ENCODE measurements at places on chromosomes 11 and 22. TPM values are rescaled to one million over a fixed set of nuclear protein-coding genes. Genes with fewer than 3 reads are reported as not detected.
A peak's percentile ranks its signal among the peaks of the same experiment; 100 is the strongest.

The NEFH gene
- not detected for total RNA-seq

The OR2AG1 gene
- not detected for total RNA-seq

DNA sequence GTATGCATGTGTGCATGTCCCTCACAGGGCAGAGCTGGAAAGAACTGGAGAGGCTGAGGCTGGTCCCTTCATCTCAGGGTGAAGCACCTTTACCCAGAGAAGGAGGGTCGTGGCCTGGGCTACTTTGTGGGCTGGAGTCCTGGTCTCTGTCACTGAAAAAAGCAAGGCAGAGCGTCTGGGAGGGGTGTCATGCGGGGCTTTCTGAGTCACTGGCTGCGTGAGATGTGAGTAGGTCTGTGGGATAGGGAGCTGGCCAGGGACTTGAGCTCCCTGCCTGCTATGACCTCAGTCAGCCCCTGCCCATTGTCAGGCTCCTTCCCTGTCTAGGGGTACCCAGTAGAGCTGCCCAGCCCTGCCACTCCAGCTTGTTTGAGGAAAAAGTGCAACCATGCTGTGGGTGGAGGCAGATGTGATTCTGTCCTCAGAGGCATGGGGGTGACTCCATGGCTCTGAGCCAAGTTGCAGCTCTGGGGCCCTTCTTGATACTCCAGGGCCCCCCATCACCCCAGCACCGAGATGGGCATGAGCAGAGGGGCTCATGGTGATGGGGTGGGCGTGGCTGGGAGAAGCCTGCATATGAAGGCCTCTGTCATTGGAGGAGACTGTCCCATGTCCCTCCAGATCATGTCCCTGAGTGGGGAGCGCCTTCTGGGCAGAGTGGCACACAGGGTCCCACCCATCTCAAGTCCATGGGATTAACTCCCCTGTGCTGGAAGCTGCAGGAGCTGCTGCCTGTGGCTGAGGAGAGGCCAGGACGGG, 27.8 kb downstream of the KCNQ1 start:
- no peak for DNase-seq

DNA sequence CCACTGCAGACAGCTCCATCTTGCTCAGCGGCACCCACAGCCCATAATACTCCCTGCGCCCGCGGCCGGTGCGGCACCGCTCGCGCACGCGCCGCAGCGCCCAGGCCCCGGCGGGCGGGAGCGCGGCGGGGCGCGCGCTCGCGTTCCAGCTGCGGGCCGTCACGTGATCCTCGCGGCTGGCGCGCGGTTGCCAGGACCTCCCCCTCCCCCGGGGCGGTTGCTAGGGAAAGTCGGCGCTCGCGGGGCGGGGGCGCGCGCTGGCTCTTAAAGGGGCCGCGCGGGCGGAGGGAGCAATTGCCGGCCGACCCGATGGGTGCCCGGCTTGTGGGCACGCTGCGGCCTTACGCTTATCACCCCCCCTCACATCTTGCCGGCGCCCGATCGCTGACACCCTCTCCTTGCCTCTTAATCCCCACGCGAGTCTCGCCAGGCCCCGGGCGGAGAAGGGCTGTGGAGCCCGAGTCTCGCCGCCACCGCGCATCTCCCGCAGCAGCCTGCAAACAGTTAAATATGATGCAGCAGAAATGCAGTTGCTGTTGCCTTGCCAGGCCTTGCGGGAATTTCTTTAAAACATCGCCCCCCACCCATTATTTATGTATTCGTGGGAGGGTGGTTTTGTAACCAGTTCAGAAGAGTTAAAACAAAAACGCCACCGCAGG, at the start of gene CBX6:
CBX6 (minus strand) TSS at position 45 of the 659 bp plus-strand sequence; CDS start at position 19, 26 bp downstream.
- DNase-seq, result peak; percentile 100

DNA sequence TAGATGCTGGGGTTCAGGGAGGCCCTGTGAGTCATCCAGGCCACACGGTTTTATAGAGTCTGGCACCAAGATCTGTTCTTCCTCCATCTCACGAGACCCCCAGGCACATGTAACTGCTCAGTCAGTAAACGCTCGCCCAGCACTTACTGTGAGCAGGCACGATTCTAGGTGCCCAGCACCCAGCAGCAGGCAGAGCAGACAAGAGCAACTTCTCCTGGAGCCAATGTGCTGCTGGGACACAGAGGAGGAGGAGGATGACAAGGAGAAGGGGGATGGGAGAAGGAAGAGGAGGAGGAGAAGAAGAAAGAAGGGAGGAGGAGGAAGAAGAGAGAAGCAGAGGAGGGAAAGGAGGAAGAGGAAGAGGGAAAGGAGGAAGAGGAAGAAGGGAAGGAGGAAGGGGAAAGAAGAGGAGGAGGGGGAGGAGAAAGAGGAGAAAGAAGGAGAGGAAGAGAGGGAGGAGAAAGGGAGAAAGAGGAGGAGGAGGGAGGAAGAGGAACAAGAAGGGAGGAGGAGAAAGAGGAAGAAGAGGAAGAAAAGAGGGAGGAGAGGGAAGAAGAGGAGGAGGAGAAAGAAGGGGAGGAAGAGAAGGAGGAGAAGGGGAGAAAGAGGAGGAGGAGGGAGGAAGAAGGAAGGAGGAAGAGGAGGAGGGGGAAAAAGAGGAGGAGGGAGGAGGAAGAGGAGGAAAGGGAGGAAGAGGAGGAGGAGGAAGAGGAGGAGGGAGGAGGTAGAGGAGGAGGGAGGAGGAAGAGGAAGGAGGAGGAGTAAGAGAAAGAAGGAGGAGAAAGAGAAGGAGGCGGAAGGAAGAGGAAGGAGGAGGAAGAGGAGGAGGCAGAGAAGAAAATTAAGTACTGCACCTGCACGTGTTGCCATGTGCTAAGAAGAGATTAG, 77.6 kb upstream of the RTL6 start:
- no peak for DNase-seq

GRCh38 chr11:116193321-116194131, 579.3 kb downstream of the BUD13 start:
- DNase-seq, result peak; percentile 89

DNA sequence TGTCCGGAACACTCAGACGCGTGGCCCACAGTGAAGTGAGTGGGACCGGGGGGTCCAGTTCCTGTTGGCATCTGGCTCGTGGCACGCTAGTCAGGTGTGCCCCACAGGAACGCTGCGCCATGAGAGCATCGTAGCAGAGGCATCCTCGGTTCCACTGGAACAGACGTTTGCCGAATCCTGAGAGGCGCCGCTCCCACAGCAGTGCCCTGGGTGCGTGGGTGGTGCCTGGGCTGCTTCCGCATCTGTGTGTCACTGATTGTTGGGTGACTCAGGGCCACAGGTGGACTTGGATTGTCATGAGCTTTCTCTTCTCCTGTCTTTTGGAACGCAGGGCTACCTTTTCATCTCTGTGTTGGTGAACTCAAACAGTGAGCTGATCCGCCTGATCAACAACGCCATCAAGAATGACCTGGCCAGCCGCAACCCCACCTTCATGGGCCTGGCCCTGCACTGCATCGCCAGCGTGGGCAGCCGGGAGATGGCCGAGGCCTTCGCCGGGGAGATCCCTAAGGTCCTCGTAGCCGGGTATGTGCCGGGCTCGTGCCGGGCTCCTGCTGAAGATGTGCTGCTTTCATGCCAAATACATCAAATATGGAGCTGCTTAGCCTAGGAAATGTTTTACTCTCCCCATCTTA, 46.2 kb downstream of the AP2A2 start:
- DNase-seq, result no peak

The PHF21B gene
- not detected for total RNA-seq
